ENCODE measurements at places on chromosomes 1 and 21. TPM values are rescaled to one million over a fixed set of nuclear protein-coding genes. Genes with fewer than 3 reads are reported as not detected.

DNA sequence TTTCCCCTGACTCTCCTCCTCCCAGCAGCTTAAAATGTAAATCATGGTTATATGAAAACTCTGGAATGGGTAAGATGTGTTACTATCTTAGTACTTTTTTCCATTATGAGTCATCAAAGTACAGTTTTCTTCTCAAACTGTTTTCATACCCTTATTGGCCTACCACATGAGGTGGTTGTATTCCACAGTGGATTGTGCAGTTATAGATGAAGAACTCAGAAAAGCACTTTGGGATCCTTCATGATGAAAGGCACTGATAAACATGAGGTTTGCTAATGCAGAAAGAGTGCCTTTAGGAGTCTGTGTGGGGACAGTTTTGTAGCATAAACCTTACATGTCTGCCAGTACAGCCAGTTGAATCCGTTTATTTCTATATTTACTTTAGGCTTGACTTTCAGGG, 32.0 kb upstream of the MYOCOS start:
- no peak for DNase-seq

The HSF2BP gene
- total RNA-seq, result 0.47 TPM

DNA sequence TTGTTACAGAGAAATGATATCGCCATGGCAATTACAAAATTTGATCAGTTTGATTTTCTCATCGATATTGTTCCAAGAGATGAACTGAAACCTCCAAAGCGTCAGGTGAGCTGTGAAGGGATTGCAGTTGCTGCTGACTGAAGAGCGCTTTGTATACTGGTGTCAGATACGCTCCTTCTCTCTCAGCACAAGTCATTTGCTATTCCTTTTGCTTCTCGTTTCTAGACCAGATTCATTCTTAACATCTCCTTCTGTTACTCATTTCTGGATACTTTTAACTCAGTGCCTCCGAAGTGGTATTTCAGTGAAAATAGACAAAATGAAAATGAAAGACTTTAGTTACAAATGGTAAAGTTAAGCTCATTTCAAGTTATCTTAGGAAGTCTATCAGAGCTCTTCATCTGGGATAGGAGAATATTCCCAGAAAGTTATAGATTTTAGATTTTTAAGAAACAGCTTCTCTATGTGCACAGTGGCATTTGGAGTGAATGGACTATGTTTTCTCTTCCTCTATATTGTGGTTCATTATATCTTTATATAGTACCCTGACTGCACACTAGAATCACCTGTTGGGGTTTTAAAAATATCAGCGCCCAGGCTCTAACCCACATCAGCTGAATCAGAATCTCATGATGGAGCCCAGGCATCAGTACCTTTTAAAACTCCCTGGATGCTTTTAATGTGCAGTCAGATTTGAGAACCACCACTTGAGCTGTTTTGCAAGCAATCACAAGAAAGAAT, 30.3 kb upstream of the KCNQ4 start:
- DNase-seq, result no peak

The MR1 gene
- total RNA-seq, result 38.7 TPM

The OR2L5 gene
- total RNA-seq, result not detected
